Activated CD4-positive, alpha-beta T cell treated with anti-CD3 and anti-CD28 coated beads for 4 hours (primary cell): ENCODE measurements at places on chromosomes 12 and 14.
A peak's percentile ranks its signal among the peaks of the same experiment; 100 is the strongest.

DNA sequence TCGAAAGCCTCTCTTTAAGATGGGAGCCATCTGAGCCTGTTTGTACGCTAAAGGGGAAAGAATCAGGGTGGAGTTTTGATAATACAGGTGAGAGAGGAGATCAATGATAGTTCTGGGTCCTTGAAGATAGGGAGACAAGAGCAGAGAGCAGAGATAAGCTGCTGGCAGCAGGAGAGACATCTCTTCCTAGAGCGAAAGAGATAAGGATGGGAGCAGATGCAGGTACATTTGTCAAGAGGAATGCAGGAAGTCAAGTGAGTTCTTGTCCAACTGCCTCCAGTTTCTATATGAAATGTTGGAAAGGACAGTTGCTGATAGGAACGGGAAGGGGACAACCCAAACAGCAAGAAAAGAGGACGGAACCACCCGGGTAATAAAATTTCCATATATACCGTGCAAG, 24.7 kb upstream of the HIF1A start:
- DNase-seq: no peak

DNA sequence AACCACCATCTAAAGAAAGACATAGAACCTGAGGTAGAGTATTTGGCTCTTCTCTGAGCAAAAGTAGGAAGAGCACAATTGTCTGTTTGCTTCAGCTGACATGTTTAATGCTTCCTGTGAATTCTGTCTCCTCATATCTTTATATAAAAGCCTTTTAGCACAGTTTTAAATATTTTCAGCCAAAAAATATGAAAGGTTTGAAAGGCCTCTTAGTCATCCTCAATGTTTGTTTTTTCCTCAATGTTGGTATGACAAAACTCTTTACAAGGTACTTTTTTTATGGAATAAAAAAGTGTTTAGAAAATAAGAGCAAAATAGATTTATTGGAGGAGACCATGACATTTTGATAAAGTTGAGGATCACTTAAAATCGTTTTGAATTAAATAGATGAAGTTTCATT, 360.9 kb downstream of the NAV3 start:
- no peak for DNase-seq

DNA sequence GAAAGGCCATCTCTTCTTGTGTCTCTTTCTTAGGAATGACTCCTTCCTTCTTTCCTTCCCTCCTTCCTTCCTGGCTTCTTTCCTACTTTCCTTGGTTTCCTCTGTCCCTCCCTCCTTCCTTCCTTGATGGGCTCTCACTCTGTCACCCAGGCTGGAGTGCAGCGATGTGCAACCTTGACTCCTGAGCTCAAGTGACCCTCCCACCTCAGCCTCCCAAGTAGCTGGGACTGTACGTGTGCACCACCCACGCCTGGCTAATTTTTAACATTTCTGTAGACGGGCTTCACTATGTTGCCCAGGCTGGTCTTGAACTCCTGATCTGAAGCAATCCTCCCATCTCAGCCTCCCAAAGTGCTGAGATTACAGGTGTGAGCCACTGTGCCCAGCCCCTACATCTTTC, 10.9 kb upstream of the P2RX7 start:
- DNase-seq: no peak

- no peak for DNase-seq
Observed at GRCh38 chr12:49541911-49542505, 3.2 kb downstream of the KCNH3 start.

GRCh38 chr14:103071544-103072251, 12.3 kb upstream of the LBHD2 start:
- no peak for DNase-seq

- no peak for DNase-seq
Observed at GRCh38 chr14:67071506-67071905, 117.7 kb upstream of the GARIN2 start.

DNA sequence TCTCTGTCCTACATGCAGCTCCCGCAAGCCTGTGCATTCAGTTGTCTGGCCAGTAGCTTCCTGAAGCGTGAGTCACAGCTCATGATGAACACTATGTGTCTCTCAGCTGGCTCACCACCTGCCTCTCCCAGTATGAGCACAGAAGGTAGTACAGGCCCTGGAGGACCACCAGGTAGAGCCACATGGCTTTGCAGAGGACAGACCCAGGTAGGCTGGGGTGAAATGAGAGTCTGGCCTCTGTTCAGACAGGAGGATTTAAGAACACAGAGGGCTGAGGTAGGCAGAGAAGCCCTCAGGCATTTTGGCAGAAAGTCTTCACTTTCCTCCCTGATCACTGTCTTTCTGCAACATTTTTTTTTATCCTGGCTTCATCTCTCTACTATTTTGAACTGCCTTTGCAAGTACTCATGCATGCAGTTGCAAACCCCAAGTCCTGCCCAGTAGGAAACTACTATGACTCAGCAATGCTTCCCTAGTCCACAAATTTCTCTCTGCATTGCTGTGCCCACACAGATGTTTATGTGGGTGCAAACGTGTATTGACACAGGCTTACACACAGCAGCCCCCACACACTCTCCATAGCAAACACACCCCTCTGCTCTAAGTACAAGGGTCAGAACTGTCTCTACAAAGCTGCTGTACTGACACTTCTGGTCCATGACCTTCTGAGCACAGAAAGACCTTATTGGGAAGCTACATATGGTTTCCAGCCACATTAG, 7.2 kb upstream of the SDR9C7 start:
- DNase-seq: no peak

GRCh38 chr12:103821773-103822172, 19.3 kb downstream of the NT5DC3 start:
- DNase-seq: no peak

DNA sequence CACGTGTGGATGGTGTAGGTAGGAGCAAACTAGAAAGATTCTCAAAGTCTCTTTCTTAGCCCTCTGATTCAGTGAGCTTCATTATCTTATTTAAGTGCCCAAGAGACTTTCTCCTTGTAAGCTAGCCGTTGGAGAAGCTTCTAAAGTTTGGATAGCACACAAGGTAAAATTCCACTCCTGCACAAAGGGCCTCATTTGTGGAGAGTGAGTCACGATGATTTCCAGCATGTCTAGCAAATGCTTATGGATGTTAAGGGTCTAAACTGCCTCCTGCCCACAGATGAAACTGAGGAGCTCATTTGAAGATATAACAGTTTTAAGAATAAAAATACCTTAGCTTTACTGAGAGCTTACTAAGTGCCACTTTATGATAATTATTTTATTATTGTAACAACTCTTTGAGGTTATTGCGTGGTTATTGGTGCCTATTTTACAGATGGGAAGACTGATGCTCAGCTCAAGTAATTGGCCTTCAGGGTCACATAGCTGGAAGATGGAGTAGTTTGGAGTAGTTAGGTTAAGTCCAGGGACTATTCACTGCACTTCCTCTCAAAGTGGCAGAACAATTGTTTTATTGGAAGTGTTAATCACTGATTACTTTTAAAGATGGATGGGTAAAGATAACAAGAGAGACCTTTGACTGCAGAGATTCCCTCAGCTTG, 78.7 kb upstream of the HIF1A start:
- DNase-seq: no peak

GRCh38 chr14:31229638-31230572, 22.3 kb upstream of the HECTD1 start:
- DNase-seq: no peak

DNA sequence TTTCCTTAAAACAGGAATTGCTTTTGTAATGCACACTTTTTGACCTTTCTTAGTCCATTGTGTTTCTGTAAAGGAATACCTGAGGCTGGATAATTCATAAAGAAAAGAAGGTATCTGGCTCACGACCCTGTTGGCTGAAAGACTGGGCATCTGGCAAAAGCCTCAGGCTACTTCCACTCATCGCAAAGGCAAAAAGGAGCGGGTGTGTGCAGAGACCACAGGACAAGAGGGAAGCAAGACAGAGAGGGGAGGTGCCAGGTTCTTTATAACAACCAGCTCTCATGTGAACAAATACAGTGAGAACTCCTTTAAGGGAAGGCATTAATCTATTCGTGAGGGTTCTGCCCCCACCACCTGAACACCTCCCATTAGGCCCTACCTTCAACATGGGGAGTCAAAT, 182.1 kb downstream of the C12orf50 start:
- no peak for DNase-seq

GRCh38 chr14:65079768-65080167, 22.5 kb downstream of the MAX start:
- DNase-seq: no peak

DNA sequence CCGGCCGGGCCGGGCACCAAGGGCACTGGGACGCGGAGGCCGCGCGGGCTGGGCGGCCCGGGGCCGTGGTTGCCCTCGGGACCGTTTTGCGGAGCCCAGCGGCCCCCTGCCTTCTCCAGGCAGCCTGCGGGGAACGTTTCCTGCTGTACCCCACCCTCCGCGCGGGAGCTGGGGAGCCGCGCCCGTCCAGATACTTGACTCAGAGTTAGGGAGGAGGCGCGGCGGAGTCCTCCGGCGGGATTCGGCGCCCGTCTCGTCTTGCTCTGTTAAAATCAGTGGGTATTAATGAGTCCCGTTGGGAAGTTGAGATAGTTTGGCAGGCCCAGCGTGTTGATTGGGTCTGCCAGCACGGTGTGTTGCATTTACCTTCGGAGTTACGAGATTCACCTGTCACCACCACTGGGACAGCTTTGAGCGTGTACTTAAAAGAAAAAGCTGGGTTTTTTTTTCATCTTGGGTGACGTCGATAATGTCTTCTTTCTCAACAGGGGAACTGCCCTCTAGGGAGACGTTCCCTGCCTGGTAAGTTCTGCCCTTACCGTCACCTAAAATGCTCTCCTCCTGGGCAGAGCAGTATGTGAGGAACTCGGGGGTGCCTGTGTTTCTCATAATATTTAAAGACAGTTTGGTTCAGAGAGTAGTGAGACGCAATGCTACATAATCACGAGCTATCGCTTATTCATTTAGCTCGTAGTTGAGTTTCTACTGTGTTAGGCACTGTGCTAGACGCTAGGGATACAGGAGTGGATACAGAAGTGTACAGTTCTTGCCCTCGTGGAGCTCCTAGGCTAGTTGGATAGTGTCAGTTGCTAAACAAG, 596 bp downstream of the DLST start:
- peak; percentile 56 for DNase-seq

GRCh38 chr12:332581-333205, 56.4 kb downstream of the KDM5A start:
- DNase-seq: no peak

GRCh38 chr12:12425616-12426015, 68.7 kb downstream of the BORCS5 start:
- no peak for DNase-seq

DNA sequence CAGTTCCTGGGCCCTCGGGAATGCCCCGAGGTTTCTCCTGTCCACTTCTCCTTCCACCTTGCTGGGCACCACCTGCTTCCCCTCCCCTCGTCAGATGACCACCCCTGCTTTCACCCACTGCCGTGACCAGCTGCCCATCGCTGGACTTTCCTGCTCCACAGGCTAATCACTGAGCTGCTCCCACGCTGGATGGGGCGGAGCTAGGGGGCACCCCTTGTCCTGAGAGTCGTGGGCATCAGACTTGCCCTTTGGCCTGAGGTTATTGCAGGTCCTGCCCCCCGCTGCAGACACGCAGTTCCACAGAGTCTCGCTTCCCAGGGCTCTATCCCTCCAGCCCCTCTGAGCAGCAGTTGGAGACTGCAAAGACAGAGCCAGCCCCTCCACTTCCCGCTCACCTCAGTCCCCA, 427 bp downstream of the SLC6A12 start:
- no peak for DNase-seq

GRCh38 chr12:4269279-4269991, 4.1 kb upstream of the CCND2 start:
- peak; percentile 97 for DNase-seq

DNA sequence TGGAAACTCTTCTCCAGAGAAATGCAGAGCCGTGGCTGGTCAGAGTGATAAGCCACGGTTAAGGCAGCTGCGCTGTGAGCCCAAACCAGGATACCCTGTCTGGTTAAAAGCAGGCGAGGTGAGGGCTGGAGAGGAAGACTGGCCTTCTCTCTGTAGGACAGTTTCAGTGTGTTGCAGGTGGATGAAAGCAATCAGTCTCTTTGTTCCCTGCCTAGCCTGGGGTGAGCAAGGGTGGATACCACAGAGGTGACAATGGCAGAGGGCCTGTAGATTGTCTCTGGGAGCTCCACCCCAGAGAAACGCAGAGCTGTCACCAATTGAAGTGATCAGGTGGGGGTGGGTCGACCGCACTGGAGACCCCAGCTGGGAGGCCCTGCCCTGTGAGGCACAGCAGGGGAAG, 621.9 kb downstream of the LRFN5 start:
- DNase-seq: no peak

GRCh38 chr12:51675071-51675803, 84.2 kb downstream of the SCN8A start:
- DNase-seq: no peak

DNA sequence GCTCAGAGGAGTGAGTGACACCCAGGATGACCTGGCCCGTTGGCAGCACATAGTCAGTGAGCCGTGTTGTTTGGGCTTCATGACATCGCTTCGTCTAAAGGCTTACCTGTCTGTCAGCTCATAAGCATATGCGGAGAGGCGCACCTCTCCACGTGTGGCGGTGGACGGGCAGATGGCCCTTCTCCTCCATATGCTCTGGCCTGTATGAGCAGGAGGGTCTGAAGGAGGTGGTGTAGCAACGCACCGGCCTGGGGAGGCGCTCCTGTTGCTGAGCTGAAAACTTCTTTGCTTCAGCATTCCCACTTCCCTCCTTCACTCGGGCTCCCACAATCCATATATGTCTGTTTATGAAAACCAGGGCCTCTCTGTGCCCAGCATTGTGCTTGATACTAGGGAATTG, 186.1 kb downstream of the TSPAN9 start:
- DNase-seq: no peak

GRCh38 chr14:105080161-105080560, 14.9 kb upstream of the GPR132 start:
- no peak for DNase-seq
